ENCODE measurements at places on chromosomes 4 and X.

- no peak for DNase-seq
These were observed 79.8 kb upstream of the GPM6A start for GRCh38 chr4:175891851-175892250.

GRCh38 chr4:61198686-61199085 lies 1.4 kb upstream of the ADGRL3 start:
- DNase-seq = no peak

DNA sequence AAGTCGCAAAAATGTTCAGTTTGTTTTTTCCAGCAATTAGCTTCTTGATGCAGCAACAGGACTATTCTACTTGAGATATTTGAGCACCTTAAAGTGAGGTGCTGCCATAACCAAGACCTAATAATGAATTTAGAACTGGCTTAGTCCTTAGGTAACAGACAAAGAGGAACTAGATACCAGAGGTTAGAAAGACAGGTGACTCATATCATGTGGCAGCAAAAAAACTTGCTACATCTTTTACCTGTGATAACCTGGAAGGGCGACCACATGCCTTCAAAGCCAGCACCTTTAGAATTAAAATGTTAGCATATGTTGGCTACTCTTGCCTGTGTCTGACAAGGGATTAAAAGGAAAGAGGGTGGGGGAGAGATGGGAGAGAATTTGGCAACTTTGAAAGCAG lies 90.4 kb downstream of the ARHGAP6 start:
- DNase-seq = no peak

DNA sequence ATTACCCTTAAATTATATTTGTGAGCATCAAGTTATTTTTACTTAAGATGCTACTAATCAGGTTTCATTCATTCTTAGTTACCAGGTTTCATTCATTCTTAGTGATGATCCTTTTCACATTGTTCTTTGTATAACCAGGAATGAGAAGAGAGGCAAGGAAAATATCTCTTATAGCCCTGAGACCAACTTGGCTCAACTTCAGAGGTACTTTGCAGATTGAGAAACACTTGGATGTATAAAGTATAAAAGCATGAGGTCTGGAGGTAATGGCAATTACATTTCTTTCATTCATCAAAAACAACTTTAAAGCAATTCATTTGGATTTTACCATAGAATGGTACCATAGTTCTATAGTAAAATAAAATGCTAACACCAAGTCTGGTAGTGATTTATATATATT lies 231.0 kb downstream of the PRDM5 start:
- no peak for DNase-seq

DNA sequence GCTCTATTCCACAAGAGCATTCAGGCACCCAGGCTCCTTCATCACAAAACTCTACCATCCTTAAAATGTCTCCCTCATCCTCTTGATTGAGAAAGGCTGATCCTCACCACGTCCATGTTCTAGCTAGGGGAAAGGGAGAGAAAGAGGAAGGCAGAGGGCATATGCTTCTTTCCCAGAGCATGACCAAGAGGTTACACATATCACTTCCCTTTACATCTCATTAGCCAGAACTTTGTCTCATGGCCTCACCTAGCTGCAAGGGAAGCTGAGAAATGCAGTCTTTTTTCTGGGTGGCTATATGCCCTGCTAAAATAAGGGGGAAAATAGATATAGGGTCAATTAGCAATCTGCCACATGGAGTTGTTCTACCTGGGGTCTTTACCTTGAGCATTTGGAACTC lies 42.7 kb downstream of the LONRF3 start:
- no peak for DNase-seq

DNA sequence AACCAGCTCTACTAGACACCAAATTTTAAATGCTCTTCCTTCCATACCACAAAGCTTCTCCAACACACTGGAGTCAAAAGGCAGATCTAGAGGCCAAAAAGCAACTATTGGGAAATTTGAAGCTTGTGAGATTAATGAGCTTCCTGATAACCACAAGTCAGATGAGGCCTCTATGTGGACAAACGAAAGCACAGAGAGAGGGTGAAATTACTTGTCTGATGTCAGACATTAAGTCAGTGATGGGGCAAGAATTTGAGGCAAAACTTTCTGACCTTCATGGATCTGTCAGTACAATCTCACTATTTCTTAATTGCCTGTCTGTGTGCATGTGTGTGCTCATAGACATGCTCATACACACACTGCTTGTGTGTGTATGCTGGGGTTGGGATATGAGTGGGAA lies 103.6 kb downstream of the GUCY2F start:
- DNase-seq = no peak

DNA sequence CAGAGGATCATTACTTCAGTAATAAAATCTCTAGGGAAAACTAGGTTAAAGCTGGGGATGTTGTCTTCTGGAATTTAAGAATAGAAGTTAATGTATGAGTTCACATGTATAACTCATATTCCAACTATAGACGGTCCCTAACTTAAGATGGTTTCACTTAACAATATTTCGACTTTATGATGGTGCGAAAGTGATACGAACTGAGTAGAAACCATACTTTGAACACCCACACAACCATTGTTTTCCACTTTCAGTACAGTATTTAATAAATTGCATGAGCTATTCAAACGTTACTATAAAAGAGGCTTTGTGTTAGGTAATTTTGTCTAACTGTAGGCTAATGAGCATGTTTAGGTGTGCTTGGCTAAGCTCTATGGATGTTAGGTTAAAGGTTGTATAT lies 38.7 kb downstream of the CCSER1 start:
- DNase-seq = no peak
